ENCODE measurements at places on chromosomes 6 and 20.
A peak's percentile ranks its signal among the peaks of the same experiment; 100 is the strongest.

- no peak for DNase-seq
Measured at GRCh38 chr20:54292185-54292584, 84.3 kb downstream of the PFDN4 start.

GRCh38 chr20:16209951-16210361 lies 363.3 kb downstream of the KIF16B start:
- no peak for DNase-seq

DNA sequence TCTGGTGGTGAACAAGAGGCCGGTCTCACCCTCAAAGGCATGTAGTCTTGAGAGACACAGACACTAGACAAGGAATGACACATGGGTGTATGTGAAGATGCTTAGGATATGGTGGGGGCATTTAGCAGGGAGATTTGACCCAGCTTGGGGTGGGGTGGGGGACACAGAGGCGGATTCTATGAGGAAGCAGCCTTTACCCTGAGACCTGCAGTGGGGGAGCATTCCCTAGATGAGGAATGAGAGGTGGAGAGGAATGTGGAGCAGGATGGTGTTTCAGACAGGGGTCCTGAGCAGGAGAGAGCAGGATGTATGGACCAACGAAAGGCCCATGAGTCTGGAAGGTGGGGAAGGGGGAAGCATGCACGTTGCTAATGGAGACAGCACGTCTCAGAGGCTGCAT lies 57.8 kb downstream of the PHACTR3 start:
- DNase-seq, result no peak

GRCh38 chr6:65461121-65461520 lies 245.9 kb downstream of the EYS start:
- no peak for DNase-seq

DNA sequence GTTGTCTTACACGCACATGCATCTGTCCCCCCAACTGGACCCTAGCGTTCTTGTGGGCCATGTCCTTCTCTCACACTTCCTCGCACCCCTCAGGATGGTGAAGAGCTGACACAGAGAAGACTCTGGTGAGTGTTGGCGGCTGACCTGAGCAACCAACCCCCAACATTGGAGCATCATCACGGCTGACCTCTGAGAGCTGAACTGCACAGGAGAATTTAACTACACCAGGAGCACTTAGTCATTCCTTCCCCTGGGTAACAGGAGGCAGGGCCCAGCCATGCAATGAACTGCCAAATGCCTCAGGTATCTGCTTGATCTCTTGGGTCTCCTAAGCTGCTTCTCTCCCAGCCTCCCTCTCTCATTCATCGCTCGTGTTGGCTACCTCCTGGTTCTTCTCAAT lies 88.5 kb downstream of the PSMG4 start:
- DNase-seq, result no peak

DNA sequence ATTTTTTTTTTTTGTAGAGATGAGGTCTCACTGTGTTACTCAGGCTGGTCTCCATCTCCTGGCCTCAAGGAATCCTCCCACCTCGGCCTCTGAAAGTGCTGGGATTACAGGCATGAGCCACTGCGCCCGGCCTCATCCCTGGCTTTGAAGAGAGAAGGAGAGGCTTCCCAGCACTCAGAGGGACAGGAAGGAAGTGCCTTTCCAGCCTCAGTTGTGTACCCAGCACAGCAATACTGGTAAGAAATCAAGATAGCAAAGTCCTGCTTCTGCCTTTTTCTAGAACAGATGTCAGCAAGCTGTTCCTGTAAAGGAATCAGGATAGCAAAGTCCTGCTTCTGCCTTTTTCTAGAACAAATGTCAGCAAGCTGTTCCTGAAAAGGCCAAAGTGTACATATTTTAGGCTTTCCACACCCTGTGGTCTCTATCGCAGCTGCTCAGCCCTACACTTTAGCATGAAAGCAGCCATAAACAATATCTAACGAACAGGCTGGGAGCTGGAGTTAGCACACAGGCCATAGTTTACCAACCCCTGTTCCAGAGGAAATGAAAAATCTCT lies 6.3 kb upstream of the PLTP start:
- peak; percentile 41 for DNase-seq

DNA sequence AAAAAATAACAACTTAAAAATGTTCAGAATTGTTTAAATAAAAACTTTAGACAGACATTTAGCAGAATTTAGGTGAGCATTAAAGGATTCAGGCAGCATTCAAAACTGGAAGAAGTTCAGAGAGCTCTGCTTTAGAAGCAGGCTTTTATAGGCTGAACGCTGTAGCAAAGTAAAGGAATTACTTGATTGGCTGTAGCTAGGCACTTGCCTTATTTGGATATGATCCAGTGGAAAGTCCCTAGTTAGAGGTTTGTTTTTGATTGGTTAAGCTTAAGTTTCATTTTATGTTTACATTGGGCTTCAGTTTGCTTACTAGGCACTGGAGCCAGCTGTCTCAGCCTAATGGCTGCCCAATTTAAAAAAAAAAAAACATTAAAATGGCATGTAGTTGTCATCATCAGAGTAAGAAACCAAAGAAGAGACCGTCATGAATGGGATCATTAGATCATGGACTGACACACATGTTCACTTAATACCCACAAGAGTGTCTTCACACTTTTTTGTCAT lies 65.1 kb downstream of the CBFA2T2 start:
- DNase-seq, result peak; percentile 67
